Stimulated activated effector memory CD8-positive, alpha-beta T cell treated with anti-CD3 and anti-CD28 coated beads, Interleukin-12 subunit alpha, Interleukin-12 subunit beta, amount 100 ng/mL, for 72 hours (primary cell): ENCODE measurements at places on chromosomes 3 and 15.

DNA sequence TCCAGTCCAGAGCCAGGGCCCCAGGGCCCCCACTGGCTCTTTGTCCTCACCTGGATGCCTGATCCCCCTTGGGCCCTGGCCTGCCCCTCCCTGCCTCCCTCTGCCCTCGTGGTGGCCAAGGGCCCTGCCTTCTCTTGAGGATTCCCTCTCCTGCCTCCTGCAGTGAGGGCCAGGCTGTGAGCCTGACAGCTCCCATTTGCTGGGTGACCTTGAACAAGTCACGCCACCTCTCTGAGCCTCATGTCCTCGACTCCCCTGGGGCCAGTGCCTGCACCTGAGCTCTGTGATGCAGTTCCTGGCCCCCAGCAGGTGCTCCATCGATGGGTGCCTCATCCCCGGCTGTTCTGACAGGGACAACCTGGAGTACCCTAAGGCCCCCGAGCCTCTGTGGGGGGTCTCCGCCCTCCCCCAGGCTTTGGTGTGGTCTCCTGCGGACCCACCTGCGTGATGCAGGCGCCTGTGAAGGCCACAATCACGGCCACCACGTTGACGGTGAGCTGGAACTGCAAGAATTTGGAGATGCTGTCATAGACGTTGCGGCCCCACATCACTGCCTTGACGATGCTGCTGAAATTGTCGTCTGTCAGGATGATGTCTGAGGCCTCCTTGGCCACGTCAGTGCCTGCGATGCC lies 24.1 kb upstream of the SEC13 start:
- no peak for DNase-seq

GRCh38 chr3:29338377-29338776 lies 57.5 kb downstream of the RBMS3 start:
- no peak for DNase-seq

- DNase-seq: no peak
Observed at GRCh38 chr15:62803856-62804400, 238.6 kb upstream of the TPM1 start.

DNA sequence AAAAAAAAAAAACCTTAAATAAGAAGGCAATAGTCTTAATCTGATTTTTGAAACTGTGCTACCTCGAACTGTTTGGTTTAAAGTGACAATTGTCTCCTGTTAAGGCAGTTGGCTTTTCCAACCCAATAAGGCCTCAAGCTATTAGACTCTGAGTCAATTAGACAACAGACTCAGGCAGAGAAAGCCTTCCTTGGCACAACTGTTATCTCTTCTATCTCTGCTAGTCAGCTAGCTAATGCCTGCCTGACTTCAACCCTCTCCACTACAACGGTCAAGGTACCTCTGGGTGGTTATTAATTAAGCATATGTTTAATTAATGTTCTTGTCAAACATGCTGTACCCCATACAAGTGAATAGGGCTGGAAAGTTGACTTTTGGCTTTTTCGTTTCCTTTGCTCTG lies 110.2 kb upstream of the NLGN1 start:
- no peak for DNase-seq
